ENCODE measurements at places on chromosomes 6 and 20.

GRCh38 chr6:27771235-27771634 is 141.0 kb downstream of the OR2B2 start:
- DNase-seq, result no peak

- no peak for DNase-seq
Observed at GRCh38 chr20:41051009-41051825, 22.6 kb downstream of the TOP1 start.

- no peak for DNase-seq
Observed at GRCh38 chr6:133983099-133983939, 30.3 kb downstream of the TBPL1 start.

DNA sequence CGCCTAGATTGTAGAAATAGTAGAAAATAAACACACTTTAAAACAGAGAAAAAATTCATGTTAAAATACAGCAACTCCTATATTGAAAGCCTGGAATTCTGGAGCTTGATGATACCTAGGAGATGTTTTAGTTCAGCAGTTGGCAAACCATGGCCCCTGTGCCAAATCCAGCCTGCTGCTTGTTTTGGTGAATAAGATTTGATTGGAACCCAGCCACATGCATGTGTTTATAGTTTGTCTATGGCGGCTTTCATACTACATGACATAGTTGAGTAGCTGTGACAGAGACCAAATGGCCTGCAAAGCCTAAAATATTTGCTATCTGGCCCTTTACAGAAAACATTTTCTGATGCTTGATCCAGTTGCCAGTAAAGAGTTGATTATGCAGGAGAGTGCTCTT is 57.2 kb downstream of the PAX1 start:
- no peak for DNase-seq

DNA sequence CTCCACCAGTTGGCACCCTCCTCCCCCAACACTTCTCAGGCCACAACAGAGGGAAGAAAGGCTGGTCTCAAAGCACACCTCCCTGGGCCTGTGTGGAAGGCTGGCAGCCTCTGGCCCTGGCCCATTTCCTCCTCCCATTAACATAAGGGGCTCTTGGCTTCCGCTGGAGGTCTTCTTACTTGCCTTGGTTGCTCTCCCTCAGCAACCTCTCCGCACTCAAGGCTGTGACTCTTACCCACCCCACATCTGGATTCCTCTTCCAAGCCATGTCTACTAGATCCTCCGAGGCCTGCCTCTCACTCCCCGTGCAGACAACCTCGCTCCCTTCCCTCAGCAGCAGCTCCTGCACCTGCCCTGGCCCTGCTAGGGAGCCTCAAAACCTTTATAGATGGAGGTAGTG is 112.2 kb upstream of the PRND start:
- no peak for DNase-seq

DNA sequence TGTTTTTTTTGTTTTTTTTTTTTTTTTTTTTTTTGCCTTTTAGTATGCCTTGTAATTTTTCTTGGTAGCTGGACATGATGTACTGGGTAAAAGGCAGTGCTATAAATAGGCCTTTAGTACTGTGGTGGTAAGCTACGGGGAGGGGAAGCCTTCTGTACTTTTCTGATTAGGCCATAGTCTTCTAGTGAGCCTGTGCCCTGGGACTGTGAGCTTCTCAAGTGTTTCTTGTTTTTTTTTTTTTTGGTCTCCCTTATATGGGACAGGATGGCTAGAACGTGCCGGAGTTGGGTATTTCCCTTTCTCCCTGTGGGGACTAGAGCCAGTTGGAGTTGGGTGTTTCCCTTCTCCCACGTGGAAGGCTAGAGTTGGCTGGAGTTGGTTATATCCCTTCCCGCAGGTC is 59.4 kb upstream of the PRELID3B start:
- DNase-seq, result no peak

DNA sequence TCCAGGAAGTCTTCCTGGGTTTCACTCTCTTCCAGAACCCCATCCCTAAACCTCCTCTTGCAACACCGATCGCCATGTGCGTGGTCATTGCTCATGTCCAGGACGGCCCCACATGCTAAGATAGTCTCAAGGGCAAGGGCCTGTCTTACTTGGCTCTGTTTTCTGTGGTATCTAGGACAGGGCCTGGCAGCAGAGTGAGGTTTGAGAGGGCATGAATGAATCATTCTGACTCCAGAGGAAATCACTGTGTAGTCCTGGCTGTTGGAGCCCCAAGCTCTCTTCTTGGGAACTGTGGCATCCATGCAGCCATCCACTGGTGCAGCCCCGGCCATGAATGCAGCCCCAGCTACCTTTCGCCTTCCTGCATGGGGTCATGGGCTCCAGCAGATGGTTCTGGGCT is 12.4 kb downstream of the SIRPA start:
- no peak for DNase-seq
